ENCODE measurements at places on chromosomes 5 and 9.

DNA sequence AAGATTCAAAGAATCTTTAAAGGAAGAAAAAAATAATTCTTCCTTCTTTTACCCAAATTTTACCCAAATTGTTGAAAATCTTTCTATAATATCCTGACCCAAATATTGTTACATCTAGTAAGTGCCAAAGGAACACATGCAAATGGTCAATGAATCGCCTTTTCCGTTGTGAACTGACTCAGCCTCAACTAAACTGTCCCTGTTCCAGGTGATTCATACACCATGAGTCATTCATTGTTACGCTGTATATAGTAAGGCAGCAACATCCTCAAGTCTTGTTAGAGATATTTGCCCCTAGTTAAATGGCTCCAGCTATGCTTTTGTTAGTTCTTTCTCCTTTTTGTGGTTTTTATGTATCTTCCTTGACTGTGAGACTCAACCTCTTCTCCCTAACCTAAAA, 9.7 kb downstream of the PTGER4 start:
- DNase-seq: peak; percentile 51

- DNase-seq: peak; percentile 25
Observed at GRCh38 chr5:142063878-142064331, 44.7 kb upstream of the NDFIP1 start.

DNA sequence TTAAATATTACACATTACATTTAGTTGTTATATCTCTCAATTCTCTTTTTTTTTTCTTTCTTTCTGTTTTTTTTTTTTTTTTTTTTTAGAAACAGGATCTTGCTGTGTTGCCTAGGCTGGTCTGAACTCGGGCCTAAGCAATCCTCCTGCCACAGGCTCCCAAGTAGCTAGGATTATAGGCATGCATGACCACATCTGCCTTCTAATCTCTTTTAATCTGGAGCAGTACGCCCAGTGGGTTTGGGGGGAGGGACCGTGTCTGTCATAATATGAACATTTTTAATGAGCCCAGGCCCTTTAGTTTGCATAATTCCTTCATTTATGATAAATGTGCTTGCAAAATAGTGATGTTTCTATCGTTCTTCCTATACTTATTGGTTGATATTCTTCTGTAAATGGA, 10.3 kb downstream of the RHOBTB3 start:
- DNase-seq: no peak

DNA sequence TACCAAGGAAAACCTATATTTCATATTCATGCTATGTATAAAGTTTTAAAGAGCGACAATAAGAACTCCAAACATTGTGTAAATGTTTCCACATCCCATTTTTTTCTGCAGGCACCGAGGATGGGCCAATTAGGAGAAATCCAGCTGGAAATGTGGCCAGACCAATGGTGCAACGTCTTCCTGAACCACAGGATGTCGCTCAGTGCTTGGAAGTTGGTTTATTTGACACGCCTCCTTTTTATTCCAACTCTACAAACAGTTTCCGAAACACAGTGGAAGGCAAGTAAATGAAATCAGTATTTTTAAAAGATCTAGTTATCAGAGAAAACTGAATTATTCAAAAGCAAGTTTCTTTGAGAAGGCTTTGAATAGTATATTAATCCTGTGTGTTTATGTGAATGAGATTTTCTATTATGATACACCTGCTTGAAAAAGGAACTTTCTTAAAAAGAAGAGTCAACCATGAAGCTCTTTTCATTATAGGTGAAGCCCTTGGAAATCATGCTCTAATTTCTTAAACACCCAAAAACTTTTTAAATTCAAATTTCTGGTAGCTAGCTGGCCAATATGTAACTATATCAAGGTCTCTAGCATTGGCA, 9.1 kb downstream of the TYRP1 start:
- DNase-seq: no peak

DNA sequence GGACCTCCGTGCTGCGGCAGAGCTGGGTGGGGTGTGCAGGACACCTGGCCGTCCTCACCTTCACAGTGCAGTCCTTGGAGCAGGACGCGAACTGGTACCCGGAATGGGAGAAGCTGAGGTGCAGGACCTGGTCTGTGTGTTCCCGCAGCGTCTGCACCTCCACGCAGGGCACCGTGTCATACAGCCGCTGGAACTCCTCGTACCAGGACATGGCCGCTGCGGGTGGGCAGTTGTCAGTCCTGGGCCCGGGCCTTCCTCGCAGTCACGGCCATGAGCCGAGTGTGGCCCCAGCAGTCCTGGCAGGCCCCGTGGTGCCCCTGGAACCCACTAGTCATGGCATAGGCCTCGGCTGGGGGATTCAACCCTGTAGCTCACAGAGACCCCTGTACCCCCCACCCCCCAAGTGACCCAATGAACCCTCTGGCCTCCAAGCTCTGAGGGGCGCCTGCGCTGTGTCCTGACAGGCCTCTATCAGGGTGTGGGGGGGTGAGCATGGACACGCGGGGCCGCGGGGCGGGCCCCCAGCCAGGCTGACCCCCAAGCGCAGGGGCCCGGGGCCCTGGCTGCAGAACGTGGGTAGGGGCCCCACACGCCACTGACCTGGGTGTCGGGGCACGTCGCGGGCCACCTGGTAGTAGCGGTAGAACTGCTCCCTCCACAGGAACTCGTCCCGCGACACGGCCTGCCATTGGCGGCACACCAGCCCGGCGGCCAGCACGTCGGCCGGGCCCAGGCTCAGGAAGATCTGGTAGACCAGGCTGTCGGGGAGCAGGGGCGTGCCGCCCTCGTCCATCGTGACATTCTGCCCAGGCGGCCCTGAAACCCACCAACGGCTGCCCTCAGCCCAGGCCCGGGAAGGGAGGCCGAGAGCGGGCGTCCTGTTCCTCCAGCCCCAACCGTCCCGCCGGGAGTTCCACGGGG, 987 bp downstream of the FBXW5 start:
- peak; percentile 40 for DNase-seq

DNA sequence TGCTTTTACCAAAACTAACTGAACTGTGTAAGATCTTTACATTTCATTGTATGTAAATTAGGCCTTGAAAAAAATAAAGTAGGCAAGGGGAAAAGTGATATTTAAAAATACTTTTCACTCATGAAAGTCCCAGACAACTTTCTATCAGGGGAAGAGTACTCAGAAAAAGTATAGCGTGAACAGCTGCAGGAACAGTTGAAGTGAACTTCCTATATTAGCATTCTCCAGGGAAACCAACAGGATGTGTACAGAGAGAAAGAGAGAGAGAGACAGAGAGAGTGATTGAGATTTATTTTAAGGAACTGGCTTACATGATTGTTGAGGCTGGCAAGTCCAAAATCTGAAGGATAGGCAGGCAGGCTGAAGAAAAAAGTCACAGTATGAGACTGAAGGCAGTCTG, 42.0 kb downstream of the ERMP1 start:
- no peak for DNase-seq

DNA sequence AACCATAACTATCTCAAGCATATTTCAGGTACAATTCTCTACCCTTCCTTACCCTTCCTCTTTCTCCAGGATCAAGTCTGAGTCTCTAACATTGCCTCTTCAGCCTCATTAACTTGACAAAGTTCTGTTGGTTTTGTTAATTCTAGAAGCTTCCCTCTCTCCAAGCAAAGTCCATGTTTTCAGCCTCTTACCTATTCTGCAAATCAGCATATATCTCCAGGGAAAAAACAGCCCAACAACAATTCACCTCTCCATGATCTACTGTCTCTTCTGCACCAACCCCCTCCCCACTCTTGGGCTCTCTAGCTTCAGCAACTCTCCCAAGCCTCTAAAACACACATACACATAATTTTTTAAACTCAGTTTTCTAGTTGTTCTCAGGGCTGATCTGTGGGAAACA, 72.2 kb downstream of the LIX1 start:
- no peak for DNase-seq

DNA sequence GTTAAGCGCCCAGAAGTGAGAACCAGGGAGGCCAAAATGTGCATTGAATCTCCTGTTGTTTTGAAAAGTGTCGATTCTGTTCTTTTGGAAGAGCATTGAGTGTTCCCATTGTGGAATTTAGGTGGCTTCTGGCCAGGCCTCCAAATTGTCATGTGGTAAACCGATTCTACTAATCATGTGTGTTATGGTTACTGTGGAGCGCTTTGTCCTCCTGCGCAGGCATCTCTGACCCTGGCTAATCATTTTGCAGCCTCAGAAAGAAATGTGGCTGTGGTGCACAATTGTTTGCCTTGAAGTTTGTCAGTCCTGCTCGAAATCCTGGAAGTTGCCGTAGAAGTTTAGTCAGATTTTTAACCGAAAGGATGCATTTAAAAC, 121.3 kb downstream of the RASGRF2 start:
- DNase-seq: no peak

GRCh38 chr9:130911254-130912049, 14.8 kb upstream of the QRFP start:
- no peak for DNase-seq

- no peak for DNase-seq
Observed at GRCh38 chr9:20526500-20527319, 95.6 kb downstream of the MLLT3 start.

- no peak for DNase-seq
Observed at GRCh38 chr5:140355546-140355945, 4.4 kb upstream of the SLC4A9 start.

DNA sequence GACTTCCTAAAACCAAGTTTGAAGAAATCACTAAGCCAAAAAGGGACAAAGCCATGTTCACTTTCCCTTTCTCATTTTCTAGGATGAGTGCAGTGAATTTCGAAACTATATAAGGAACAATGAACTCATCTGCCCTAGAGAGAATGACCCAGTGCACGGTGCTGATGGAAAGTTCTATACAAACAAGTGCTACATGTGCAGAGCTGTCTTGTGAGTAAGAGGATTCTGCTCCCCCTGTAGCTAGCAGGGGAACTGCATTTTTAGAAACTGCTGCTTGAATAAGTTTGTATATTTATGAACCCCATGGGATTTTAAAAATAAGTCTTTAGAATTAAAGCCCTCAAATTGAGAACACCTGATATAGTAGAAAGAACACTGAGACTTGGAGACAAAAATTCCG, 42.7 kb upstream of the SPINK14 start:
- DNase-seq: no peak

DNA sequence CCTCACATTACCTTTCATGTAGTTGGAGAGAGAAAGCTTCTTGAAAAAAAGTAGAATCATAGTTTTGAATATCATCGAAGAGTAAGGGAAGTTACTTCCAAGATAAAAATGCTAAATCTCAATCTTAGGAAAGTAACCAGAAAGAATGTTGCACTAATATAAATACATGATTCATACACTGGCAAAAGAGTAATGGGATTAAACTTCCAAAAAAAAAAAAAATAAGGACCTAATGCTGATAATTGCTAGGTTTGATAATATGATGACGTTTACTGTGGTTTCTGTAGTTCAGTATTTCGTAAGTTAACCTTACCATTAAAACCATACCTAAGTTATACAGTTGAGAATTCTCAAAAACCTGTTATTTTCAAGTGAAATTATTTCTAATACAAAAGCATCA, 573.8 kb upstream of the CDH9 start:
- DNase-seq: no peak

DNA sequence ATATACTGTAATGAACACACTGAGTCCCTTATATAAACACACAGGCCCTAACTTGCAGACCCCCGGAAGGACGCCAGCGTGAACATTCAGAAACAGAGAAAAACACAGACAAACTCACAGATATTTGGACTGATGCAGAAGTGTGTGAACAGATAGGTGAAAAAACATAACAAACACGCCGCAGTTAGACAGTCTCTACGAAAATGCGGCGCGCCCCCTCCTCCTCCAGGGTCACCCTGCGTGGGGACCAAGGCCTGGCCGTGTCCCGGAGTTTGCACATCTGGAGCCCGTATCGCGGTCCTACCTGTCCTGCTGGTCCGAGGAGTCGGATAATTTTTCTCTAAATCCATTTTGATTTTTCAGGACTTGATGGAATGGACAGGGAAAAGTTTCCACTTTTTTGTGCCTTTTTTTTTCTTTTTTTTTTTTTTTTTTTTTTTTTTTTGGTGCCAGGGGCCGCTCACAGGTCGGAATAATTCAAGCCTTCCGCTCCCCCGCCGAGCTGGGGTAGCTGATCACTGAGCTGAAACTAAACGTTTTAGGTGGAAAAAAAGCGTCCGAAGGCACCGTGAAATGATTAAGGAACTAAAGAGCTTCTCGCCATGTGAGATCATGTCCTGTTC, at the start of gene PAX5:
Gene PAX5 (minus strand): TSS at position 587 of the 623 bp plus-strand sequence. CDS start 237 bp downstream, at position 350.
- DNase-seq: no peak

DNA sequence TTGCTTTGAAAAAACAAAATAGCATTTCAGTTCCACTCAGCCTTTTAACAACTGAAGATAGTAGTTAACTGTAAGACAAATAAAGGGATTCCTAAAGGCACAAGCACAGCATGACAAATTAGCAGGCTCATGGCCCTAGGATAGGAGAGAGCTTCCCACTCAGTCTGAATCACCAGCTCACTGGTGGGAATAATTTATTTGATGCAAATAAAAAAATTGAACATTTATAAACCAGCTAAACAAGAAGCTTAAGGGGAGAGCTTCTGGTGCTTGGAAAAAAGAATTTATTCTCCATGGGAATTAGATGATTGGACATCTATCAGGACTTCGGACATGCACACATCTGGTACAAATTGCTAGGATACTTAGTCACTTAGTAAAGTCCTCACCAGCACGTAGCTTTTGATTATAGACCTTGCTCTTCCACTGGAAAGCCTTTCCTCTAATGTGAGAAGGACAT, 294.1 kb upstream of the TNC start:
- DNase-seq: no peak

GRCh38 chr5:32449262-32449661, 4.7 kb upstream of the ZFR start:
- no peak for DNase-seq

DNA sequence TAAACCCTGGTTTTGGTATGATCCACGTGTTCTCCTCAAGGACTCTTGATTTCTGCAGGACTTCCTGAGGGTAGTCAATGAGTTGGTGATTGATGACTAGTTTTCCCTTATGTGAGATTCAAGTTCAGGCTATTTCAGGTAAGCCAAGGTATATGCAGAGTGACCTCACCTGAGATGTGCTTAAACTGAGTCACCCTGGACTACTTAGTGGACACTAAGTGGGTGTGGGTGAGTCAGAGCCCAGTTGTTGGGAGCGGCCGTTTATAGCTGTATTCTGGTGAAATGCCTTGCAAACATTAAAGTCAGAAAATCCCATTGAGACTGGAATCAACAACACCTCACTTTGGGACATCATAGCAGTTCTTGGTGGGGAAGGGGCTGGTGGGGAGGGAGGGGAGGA, 62.9 kb downstream of the SLC28A3 start:
- DNase-seq: no peak

- no peak for DNase-seq
Observed at GRCh38 chr9:93911801-93912554, 43.2 kb downstream of the BARX1 start.

DNA sequence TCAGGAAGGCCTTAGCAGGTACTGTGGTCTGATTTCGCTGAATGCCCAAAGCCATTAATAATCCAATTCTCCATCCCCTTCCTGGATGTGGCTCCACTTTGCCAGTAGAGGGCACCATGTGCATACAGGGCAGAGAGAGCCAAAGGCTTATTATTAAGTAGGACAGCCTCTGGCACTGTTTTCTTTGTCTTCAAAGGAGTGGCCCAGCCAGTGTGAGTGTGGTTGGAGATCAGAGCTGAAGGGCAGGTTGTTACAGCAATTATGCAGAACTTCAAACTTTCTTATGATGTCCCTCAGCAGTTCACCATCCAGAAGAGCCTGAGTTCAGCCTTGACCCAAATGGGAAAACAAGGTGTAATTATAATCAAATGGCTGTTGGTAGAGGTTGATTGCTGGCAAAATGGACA, 38.6 kb upstream of the CEMIP2 start:
- peak; percentile 55 for DNase-seq
